ENCODE measurements at places on chromosomes 13 and 19. TPM values are rescaled to one million over a fixed set of nuclear protein-coding genes. Genes with fewer than 3 reads are reported as not detected.

Gene NUDT15
- 16.5 TPM for polyA plus RNA-seq

Gene IFNL1
- polyA plus RNA-seq = not detected

Gene ZNF790
- 9.8 TPM for polyA plus RNA-seq

Gene ZNF112
- polyA plus RNA-seq = 14.4 TPM

Gene CGB5
- polyA plus RNA-seq = not detected

Gene PALM3
- 26.8 TPM for polyA plus RNA-seq

Gene TEX30
- polyA plus RNA-seq = 23.6 TPM

Gene F2RL3
- 0.16 TPM for polyA plus RNA-seq

Gene EML2
- polyA plus RNA-seq = 135 TPM

GRCh38 chr19:33722456-33723239, 74.0 kb upstream of the KCTD15 start:
- no peak for DNase-seq

GRCh38 chr13:106503272-106503671, 32.2 kb downstream of the EFNB2 start:
- DNase-seq = no peak

DNA sequence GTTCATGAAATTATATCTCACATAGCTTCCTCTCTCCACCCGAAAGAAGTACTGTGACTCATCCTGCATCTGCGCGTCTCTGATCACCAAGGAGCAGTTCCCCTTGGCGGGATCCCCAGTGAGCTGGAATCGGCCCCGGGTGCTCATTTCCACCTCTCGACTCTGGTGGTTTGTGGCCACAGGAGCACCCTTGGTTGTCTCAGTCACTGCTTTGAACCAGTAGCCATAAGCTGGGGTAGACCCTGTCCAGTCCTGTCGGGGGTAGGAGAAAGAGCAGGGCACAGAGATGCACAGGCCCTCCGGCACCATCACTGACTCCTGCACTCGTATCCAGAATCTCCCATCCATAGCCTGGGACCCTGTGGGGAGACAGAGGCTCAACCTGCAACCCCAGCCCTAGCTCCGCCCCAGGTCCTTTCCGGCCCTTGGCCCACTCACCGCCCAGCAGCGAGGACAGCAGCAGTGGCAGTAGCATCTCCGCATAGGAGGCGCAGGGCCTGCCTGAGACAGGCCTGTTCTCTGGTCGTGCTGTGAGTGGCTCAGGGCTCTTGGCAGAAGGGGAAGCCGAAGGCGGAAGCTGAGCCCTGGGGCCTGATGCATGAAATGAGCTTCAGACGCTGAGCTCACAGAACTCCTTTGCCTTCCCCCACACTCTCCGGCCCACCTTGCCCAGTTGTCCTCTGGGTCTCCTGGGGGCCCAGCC, at the start of gene SIGLEC10:
SIGLEC10 (minus strand) TSS at position 536 of the 703 bp plus-strand sequence; CDS start at position 475, 61 bp downstream.
- DNase-seq = no peak

- no peak for DNase-seq
Measured at GRCh38 chr13:29756506-29756905, 93.9 kb downstream of the UBL3 start.

- DNase-seq = no peak
Measured at GRCh38 chr19:2021453-2022140, 6.1 kb upstream of the BTBD2 start.

DNA sequence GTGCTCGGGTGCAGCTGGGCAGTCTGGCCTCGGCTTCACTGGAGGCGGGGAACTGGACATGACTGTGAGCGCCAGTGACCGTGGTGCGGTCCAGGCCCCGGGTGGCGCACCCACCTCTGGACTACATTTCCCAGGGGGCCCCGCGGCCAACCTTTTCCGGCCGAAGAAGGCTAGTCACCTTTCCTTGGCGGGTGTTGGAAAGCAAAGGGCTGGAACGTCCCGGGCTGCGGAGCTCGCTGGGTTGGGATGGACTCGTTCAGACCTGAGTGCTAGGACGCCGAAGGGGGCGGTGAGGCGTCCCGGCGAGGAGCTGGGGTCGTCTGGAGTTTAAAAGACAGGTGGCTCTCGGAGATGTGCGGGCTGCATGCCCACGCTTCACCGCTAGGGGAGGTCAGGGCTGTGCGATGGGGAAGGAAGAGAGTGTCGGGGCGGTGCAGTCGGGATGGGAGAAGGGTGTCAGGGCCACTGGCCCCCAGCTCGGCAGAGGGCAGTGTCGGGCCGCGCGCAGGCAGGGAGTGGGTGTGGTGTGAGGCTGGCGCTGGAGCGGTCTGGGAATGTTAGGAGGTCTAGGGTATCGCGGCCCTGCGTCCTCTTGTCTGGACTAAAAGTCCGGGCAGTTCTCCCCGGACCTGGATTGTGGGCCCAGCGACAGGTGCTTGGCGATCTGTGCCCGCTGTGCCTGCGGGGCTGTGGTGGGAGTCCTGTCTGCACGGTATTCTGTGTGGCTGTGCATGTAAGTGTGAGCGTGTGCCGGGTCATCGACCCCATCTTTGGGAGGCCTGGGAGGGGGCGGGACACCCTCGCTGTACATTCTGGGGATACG, 57.1 kb downstream of the ZNF568 start:
- peak; percentile 96 for DNase-seq

DNA sequence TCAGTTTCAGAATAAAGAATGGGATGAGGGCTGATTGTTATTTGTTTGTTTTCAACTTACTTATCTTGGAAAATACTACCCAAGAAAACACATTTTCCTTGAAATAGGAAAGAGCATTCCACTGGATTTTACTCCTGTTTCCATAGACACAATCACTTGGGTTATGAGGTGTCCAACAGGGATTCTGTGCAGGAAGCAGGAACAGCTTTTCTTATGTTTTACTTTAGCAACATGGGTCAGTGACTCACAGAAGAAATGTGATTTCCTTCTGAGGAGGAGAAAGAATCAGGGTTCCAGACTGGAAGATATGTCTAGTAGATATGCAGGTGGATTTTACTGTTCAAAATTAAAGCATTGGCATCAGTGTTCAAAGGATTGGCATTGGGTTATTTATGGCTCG, 180.8 kb upstream of the GPC6 start:
- DNase-seq = no peak

DNA sequence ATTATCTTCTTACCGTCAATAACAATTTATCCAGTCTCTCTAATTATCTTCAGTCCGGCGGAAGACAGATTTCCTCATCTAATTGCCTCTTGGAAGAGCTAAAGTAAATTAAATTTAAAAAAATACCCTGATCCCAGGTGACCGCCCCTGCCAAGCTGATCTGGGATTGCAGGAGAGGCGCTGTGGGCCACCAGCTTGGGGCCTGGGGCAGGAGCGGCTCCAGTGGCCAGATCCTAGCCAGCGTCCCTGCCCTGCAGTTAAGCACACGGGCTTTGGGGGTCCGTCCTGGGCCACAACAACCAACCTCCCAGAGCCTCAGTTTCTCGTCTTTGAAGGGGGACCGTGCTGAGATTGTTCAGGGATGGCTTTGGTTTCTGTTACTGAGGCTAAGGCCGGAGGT, 12.4 kb upstream of the TMEM255B start:
- DNase-seq = no peak

DNA sequence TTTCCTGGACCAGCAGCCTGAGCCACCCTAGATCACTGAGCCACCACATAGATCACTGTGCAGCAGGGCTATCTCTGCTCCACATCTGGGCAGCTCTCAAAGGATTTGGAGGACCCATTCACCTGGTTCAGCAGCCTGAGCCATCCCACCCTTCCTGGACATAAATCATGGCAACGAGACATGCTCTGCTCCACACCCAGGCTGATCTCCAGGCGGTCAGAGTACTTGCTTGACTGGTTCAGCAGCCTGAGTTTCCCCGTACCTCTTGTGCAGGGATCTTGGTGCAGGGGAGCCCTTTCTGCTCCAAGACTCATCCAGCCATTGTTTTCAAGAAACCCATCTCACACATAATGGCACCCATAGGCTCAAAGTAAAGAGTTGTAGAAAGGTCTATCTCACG, 195.3 kb downstream of the LIG4 start:
- DNase-seq = no peak

DNA sequence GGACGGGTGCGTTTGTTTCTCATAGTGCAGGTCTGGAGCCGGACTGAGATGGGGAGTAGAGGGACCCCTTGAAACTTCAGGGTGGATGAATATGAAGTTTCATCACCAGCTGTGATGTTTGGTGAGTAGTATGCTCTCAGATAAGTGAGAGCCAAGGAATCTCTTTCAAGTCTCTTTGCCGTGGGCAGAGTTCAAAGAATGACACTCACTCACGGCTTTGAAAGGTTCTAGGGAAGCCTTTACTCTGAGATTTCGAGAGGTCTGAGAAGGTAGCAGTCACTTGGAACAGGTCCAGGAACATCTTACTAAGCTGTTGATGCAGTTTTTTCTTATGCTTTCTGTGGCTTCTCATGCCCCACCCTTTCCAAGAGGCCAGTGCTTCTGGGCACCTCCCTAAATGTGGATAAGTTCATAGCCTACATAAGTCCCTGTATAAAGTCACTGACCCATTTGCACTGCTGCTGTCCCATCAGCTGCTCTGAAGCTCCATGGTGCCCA, at the start of gene IGFL2:
IGFL2 (plus strand) TSS at position 448 of the 498 bp plus-strand sequence; CDS start at position 489, 41 bp downstream.
- no peak for DNase-seq

GRCh38 chr19:6065685-6066374, 44.5 kb downstream of the RFX2 start:
- DNase-seq = peak; percentile 58

DNA sequence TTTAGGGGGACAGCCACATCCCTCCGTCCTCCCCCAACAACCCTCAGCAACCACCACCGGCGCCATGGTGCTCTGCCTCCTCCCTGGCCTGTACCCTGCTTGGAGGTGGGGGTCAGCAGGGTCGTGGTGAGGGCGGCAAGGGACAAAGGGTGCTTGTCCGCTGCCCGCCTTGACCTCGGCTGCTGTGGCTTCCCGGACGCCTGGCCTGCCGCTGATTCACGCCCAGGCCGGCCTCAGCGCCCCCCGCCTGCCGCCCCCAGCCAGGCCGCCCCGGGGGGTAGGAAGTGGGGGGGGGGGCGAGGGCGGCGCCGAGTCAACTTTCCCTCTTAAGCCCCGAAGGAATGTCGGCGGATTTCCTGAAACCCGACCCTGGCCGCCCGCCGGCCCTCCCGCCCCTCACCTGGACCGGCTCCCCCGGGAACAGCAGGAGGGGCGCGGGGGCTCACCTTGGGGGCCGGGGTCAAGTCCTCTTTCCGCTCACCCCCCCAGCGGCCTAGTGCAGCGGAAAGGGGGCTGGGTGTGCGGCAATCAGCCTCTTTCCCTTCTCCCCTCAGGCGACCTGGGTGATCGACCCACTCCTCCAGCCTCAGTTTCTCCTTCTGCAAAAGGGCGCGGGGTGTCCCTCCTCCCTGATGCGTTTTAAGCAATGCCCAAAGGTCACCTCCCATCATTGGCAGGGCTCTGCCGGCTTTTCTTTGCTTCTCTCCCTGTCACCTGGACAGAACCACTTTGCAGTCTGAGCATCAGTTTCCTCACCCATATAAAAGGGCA, 1.9 kb upstream of the TMEM59L start:
- DNase-seq = no peak

- no peak for DNase-seq
Measured at GRCh38 chr19:19259741-19260140, 13.4 kb downstream of the TM6SF2 start.

GRCh38 chr19:8466018-8466417, 21.2 kb downstream of the HNRNPM start:
- no peak for DNase-seq

DNA sequence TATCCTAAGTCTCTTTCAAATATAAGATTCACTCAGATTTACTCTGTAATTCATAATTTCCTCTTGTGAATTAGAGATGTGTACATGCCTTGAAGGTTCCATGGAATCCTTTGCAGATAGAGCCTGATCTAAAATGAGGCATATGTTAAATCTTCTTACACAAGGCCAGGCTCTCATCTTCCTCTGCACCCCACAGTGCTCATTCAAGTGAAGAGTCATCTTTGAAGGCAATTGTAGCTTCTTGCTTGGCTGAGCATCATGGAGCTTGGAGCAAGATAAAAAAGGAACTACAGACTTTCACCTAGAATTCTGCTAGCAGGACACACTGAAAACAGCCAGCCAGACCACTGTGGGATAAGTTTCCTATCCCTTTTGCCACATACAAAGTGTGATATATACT, 566.4 kb downstream of the PCDH9 start:
- DNase-seq = peak; percentile 21

DNA sequence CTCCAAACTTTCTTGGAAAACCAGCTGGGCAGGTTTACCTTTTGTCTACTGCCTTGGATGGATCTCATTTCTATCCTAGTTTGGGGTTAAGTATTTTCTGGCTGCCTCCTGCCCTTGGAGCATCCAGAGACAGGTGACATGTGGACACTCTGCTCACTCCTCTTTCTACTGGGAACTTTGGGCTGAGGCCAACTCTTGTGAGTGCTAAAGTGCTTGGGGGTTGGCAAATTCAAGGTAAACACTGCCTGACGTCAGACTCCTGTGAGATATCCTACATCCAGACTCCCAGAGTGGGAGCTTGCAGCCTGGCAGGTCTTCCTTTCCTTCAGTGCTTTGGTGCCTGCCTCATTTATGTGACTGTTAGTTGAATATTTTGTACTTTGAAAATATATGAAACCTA, 388.1 kb downstream of the KCNRG start:
- no peak for DNase-seq

DNA sequence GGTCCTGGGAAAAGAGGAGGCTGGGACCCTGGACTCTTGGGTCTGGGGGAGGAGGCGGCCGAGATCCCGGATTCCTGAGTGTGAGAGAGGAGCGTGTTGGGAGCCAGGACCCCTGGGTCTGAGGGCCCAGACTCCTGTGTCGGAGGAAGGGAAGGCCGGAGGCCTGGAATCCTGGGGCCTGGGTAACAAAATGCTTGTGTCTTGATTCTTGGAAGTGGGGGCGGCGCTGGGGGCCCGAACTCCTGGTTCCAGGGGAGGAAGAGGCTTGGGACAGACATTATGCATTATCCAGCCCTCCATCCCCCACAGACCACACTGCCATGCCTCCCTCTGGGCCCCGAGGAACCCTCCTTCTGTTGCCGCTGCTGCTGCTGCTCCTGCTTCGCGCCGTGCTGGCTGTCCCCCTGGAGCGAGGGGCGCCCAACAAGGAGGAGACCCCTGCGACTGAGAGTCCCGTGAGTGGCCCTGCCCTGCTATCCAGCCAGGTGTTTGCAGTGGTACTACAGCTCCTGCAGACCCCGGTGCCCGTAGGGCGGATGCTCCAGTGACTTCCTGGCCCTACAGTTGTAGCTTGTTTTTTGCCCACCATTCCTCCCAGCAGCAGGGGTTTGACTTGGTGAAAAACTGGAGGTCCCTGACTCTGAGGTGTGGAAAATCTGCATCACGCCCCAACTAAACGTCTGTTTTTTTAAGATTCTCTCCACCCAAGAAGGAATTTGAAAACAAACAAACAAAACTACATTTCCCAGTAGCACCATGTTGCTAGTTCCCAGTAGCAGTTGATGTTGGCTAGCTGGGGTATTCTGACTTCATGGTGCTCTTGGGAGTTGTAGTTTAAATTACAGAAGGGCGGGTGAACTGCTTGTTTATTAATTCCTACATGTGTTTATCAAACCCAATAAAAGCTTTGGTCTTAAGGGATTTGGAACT, 630 bp downstream of the NUCB1 start:
- no peak for DNase-seq

DNA sequence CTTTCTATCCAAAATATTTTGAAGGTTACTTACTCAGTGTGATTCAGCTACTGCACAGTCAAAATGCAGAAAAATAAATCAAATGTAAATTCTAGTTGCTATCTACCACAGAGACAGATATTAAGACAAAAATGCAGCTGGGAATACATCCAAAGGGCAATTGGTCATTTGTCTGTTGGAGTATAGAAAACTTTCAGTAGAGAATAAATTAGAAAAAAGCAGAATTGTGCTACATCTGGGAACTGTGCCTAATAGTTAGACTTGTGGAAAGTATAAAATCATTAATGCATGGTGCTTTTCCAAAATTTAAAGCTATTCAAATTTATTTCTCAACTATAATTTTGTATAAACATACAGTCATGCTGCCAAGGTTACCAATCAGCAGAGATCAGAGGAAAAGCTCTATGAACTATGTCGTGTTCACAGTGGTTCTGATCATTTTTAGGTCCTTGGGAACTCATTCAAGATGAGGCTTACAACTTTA, 1635.8 kb downstream of the PCDH9 start:
- DNase-seq = no peak

All from spinal cord (tissue), 10 donors.